ENCODE measurements at places on chromosomes 2 and 18.

- no peak for DNase-seq
Measured at GRCh38 chr2:31107591-31108300, 30.5 kb downstream of the GALNT14 start.

DNA sequence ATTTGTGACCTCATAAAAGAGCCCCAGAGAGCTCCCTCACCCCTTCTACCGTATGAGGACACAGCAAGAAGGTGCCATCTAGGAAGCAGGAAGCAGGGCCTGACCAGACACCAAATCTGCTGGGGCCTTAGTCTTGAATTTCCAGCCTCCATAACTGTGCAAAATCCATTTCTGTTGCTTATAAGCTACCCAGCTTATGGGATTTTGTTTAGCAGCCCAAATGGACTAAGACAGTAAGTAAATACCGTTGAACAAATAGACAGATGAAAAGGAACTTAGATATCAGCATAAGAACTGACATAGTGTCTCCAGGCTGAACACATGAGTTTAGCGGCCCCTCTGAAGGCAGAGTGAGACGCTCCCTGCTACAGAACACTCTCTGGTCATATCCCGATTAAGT, 130.9 kb downstream of the UXS1 start:
- DNase-seq: no peak

DNA sequence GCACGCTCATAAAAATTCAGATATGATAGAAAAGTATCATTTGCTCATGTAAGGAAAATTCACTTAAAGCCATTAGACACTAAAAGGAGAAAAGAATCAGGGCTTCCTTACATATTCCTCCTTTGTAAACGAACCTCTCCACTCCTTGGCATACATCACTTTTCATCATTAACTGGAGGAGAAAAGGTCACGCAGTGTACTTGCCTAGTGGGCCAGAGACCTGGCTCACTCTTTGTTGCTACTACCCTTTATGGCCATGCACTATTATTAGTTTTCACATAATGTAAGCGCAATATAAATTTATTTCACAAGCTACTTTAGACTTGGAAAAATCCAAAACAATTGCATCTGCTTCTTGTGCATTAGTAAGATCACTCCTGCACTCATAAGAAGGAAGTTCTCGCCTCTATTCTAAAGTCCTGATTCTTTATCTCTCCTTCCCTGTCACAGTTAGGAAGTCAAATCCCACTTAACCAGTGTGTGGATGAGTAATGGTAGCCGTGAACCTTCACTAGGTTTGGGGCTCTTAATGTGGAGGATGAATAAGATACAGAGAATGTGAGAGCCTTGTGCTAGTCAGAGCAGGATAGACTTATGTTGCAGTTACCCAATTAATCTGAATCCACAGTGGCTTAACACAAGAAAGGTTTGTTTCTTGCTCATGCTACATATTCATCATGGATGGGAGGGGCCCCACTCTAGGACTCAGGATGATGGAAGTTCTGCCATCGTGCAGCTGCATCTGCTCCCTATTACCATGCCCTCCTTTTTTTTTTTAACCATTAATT, 115.0 kb upstream of the GLS start:
- DNase-seq: no peak

GRCh38 chr2:129751409-129751808, 228.1 kb upstream of the RAB6C start:
- DNase-seq: no peak

DNA sequence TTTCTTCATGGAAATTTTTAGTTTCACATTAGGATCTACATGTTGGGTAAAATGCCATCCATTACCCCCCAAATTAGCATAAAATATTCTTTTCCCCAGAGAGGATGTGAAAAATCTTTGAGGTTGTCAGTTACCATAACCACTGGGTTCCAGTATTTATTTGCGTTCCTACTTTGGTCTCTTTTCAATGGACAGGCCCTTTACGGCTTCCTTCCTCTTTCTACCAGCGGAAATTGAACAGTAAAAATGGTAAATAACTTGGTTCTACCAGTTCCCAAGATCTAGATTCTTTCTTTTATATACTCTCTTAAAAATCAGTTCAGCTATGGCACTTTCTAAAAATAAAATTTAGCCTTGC, 169.2 kb upstream of the APCDD1 start:
- no peak for DNase-seq

GRCh38 chr2:85768713-85769112, 14.9 kb downstream of the ATOH8 start:
- DNase-seq: no peak

DNA sequence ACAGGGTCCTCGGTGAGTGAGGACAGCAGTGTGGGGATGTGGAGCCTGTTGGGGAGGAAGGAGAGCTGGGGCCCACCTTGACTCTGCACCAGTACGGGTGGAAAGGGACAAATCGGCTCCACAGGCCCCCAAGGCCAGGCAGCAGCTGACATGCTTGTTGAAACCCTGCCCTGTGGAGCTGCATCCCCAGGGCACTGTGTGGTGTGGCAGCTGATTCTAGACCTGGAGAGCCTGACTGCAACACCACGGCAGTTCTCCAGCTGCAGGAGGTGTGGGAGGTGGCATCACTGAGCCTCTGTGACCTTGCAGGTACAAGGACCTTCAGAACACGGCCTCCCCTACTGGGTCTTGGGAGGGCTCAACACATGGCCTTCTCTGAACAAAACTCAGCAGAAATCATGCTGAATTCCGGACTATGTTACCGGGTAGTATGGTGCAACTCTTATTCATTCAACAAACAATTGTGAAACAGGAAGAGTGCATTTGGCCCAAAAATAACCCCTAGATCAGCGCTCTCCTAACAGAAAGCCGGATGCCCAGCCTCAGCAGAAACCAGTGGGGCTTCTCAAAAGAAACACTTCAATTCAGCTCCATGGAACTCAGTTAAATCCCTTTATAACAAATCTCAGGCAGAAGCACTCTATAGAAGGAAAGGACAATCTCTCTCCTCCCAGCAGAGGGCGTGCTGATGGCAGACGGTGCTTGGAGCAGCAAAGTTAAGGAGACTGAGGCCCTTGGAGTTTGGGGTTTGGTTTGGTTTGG, 104.4 kb upstream of the SALL3 start:
- DNase-seq: no peak
